ENCODE measurements at places on chromosomes 1 and 21.

DNA sequence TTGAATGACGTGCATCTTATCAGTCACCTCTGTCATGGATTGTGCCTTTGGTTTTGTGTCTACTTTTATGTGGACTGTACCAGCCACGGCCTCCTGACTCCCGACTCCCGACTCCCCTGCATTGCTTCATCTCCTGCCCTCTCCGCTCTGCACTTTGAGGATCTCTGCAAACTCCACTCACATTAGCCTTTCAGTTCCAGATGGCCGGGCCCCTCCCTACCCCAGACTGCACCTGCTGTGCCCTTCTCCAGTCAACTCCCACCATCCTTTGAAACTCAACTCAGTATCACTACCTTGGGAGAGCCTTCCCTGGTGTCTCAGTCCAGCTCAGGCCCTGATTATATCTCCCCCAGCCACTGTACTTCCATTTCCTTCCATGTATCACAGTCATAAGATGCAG lies 71.4 kb downstream of the MDM4 start:
- DNase-seq, result no peak

- peak; percentile 72 for DNase-seq
Observed at GRCh38 chr1:161962091-161962887, 61.4 kb downstream of the OLFML2B start.

GRCh38 chr1:178745260-178745659 lies 20.2 kb downstream of the RALGPS2 start:
- no peak for DNase-seq

- DNase-seq, result peak; percentile 19
Observed at GRCh38 chr1:17485281-17485680, 45.8 kb upstream of the RCC2 start.

DNA sequence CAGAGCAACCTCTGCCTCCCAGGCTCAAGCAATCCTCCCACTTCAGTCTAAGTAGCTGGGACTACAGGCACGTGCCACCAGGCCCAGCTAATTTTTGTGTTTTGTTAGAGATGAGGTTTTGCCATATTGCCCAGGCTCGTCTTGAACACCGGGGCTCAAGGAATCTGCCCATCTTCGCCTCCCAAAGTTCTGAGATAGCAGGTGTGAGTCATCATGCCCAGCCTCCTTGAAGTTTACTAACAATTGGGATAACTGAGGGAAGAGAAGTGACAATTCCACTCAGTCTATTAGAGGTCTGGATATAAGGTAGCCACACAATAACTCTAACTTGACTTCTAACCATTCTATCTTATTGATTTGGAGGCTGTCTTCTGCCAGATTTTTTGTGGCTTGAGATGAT lies 6.3 kb upstream of the RCC1 start:
- no peak for DNase-seq
